Substantia nigra (tissue), 51 donors: ENCODE measurements at places on chromosomes 3 and 15.

- no peak for DNase-seq
Observed at GRCh38 chr3:145899241-145899640, 261.7 kb downstream of the PLOD2 start.

GRCh38 chr15:45456212-45457106, 66.1 kb downstream of the SLC30A4 start:
- DNase-seq, result no peak

- DNase-seq, result no peak
Observed at GRCh38 chr15:31444844-31445243, 118.2 kb downstream of the KLF13 start.

GRCh38 chr3:176992565-176992964, 204.7 kb downstream of the TBL1XR1 start:
- no peak for DNase-seq

DNA sequence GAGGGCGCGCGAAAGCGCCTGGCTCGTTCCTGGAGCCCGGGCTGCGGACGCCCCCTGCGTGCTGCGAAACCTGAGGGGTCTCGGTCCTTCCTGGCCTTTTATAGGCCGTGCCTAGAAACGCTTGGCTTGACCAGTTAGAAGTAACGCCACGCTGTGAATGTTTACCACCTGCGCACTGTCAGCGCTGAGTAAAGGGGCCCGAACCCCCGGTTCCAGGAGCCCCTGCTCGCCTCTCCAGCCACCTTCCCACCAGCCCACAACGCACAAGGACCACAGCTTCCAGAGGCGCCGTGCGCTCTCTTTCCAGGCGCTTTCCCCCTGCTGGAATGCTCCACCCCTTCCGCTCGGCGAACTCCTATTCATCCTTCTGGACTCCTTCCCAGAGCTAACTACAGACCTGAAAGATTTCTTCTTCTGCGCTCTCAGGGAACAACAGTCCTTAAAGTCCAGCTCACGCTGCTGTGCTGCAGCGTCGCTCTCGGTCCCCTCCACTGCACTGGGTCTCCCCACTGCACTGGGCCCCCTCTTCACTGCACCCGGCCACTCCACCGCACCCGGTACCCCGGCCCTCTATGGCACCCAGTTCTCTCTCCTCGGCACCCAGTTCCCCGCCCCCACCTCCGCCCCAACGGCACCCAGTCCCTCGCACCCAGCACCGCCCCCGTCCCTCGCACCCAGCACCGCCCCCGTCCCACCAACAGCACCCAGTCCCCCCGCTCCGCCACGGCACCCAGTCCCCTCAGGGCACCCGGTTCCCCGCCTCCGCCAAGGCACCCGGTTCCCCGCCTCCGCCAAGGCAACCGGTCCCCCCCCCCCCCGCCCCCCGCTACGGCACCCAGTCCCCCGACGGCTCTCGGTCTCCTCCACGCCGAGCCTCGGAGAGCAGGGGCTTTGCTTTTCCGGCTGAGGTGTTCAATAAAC, 69.8 kb downstream of the SQOR start:
- DNase-seq, result no peak

DNA sequence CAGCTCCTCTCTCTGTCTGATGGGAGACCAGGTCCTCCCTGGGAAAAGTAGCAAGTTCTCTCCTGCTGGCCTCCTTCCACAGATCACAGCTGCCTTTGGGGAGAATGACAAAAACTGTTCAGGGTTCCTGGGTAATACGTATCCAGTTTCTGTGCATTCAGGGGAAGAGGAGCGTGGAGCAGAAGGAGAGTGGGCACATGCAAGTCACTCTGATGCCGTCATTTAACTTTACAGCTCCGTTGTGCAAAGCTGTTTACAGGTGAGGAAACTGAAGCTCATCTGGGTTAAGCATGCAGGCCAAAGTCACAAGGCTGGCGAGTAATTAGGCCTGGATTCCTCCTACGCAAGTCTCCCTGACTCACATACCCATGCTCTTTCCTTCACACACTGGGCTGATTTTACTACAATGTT, 7.5 kb upstream of the TM4SF1 start:
- no peak for DNase-seq

GRCh38 chr3:148816427-148816826, 11.2 kb upstream of the CPB1 start:
- DNase-seq, result no peak

DNA sequence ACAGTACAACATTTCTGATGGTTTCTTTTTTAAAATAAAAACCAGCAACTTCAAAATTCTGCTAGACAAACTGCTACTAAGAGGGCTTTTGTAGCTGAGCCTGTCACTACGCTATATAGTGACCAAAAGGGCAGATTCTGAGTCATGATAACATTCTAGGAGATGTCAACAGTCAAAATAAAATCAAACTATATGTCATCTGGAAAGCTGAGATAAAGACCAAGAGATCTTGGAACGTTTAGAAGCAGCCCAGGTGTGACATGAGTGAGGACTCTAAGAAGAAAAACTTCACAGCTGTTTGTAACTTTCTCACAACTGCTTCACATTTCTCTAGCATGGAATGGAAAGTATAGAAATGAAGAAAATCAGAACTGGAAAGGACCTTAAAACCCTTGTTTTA, 84.6 kb downstream of the FILIP1L start:
- no peak for DNase-seq

GRCh38 chr3:107675233-107675900, 152.6 kb downstream of the BBX start:
- no peak for DNase-seq

- DNase-seq, result no peak
Observed at GRCh38 chr3:134057654-134058110, 28.0 kb upstream of the SLCO2A1 start.

DNA sequence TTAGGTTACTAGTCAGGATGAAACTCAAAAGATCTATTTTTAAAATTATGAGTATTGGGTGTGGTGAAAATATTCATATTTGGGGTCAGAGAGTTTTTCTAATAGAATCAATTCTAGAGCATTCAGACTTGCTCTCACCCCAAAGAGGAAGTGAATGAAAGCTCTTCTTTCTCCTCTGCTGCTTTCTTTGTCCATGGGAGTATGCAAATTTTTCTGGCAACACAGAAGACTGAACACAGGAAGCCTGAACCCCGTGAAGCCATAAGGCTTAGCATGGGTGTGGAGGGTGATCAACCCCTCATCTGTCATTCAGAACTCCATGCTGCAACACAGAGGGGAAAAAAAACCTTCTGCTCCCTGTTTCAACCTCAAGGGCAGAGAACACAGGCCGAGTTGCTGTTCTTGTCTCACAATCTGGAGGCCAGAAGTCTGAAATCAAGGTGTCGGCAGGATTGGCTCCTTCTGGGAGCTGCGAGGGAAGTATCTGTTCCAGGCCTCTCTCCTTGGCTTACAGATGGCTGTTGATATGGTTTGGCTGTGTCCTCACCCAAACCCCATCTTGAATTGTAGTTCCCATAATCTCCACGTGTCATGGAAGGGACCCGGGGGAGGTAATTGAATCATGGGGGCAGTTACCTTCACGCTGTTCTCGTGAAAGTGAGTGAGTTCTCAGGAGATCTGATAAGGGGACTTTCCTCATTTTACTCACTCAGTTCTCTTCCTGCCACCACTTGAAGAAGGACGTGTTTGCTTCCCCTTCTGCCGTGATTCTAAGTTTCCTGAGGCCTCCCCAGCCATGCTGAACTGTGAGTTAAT, 33.7 kb upstream of the CD47 start:
- DNase-seq, result no peak

DNA sequence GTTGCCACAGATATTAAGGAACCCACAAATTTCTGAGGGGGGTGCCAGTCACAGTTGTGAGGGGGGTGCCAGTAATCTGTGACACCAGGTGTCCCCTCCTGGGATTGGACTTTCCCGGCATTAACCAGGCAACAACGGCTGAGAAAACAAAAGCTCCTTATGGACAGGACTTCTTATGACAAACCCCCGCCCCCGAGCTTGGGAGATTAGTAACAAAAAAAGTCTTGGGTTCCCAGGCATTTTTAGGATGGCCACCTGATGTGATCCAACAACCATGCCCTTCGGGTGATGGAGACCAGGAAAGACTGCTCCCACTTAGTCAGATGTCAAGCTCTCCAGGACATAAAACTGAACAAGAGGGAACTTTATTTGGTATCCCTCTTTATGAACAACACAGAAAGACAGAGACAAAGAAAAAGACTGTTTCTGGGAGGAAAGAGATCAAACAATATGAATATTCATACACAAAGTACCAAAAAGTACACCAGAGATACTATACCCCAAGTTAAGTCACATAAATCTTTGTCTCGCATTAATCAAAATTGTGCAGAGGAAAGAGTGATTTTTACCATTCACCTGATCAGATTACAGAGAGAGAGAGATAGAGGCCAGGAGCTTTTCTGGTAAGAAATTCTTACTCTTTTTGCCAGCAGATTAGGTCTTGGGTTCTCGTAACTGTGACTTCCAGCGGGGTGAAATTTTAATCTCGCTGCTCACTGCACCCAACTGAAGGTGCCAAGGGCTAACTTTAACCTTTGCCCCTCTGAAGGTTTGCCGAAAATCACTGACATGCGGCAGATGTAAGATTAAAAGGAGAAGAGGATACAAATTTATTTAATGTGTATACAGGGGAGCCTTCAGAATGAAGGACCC, 61.6 kb downstream of the OSTN start:
- no peak for DNase-seq

DNA sequence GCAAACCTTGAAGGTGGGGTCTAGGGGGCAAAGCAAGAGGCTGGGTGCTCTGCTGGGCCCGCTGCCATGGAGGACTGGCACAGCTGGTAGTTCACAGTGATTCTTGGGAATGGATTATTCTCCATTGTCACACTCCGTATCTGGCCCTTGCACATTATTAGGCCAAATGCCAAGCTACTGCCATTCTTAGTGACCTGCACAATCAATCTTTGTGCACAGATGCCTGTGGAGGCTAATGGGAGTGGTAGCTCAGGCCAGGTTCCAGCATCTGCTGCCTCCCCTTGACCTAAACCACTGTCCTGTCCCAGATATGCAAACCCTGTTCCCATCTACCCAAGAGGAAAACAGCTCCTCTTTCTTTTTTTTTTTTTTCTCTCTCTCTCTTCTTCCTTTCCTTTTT, 67.5 kb downstream of the TIPARP start:
- no peak for DNase-seq
